AG10803 (cell line): ENCODE measurements at places on chromosomes 11 and 22.

DNA sequence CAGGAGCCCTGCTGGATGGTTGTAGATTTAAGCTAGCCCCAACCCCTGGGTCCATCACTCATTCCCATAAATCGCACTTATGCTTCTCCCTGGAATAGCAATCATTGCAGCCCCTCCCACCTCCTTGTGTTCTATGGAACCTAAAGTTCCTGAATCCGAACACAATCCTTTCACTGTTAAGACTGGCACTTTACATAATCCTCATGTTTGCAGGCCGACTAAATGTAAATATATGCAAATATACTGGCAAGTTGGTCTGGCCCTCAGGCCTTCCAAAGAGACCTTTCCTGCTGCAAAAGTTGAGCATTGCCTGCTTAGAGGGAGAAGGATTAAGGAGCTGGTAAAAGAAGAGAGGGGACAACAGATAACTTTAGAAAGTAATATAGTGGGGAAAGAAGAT lies 892.9 kb downstream of the OPCML start:
- DNase-seq = no peak

DNA sequence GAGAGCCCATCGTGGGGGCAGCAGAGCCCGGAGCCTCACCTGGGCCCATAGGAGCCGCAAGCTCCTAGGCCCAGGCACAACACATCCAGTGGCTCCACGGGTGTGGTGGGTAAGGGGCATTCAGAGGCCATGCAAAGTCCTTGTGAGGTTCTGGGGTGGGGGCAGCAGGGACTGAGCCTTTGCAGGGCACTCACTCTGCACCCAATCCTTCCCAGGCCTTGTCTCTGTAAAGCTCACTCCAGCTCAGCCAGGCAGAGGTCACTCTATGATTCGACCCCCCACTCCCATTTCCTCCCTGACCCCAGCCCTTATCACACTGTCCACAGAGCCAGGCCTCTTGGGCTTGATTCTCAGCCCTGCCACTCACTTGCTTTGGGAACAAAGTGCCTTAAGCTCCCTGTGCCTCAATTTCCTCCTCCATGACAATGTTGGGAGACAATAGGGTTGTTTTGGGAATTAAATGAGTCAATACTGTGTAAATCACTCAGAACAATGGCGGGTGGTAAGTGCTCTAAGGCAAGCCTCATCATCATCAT lies 46.6 kb downstream of the LRRC32 start:
- DNase-seq = no peak

- peak; percentile 20 for DNase-seq
Observed at GRCh38 chr11:68523743-68524142, 63.2 kb downstream of the PPP6R3 start.

DNA sequence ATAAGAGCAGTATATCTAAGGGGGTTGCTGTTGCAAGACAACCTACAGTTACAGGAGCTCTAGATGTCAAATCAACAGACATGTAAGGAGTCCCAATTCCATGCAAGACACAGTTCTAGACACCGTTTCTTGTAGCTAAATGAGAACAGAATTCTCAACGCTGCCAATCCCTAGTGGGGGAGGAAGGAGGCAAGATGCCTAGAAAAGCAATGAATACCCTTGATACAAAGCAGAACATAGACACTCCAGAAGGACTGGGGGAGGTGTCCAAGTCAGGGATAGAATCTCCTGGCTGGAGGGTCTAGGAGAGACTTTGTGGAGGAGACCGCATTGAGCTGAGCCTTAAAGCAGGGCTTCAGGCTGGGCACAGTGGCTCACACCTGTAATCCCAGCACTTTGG lies 280.2 kb downstream of the BUD13 start:
- DNase-seq = no peak

- peak; percentile 12 for DNase-seq
Observed at GRCh38 chr11:13487661-13488030, 8.2 kb downstream of the PTH start.

- peak; percentile 31 for DNase-seq
Observed at GRCh38 chr11:44483919-44484610, 81.4 kb upstream of the CD82 start.

DNA sequence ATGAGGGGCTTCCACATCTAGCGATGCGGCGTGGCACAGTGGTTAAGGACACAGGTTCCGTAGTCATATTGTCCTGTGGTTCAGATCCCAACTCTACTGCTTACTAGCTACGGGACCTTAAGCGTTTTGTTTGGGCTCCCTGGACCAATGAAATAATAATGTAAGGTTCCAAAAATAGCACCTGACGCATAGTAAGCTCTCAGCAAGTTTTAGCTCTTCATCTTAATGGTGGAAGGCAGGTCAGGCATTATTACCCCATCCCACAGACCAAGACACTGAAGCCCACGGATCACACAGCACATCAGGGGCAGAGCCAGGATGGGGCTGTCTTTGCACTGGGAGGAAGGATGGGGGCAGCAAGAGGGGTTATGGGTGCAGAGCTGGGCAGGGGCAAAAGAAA lies 13.0 kb downstream of the DNAJB13 start:
- DNase-seq = no peak
